ENCODE measurements at places on chromosomes 11 and 22.

DNA sequence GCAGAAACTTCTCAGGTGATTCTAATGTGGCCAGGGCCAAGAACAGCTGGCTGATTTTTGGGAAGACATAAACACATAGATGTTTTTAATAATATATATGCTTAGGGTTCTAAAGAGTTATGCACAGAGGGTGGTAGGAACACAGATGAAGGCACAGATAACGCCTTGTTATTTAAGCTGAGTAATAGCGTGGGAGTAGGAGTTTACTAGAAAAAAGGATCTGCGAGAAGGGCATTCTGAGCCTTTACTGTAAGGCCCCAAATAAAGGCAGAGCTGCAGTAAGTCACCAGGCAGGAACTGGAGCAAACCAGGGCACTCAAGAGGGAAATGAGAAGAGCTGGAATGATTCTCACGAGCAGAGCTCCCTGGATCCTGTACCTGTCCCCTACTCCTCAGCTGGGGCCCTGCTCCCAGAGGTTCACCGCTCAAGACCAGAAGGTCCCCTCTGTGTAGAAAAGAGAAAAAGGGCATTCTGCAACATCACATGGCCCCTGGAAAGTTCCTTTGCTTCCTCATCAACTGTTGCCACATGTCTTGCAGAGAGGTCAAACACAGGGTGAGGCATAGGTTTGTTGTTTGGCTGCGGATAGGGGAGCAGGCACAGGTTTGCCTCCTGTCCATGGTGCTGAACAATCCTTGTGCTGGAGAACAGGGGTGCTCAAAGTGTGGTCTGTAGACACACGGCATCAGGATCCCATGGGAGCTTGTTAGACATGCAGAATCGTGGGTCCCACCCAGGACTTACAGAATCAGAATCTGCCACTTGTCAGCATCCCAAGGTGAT lies 125.7 kb downstream of the TENM4 start:
- DNase-seq, result peak; percentile 66

GRCh38 chr11:117933930-117934329 lies 4.7 kb upstream of the TMPRSS13 start:
- DNase-seq, result no peak

GRCh38 chr11:102560555-102561011 lies 30.0 kb upstream of the MMP7 start:
- no peak for DNase-seq

DNA sequence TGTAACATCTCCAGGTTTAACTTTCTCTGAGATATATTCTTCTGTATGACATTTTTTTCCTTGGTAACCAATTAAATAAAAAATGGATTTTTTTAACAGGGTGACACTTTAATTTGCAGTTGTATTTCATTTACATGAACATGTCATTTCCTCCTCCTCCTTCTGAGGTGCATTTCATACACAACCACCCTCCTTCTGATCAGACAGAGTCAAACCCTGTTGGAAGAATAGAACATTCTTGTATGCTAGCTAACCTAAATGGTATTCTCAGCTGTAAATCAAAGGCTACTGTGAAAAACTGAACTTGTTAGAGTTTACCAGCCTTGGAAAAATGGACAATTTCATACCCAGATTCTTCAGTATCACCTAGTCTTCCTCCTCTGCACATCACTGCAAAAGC lies 52.7 kb upstream of the CHRM4 start:
- DNase-seq, result no peak

DNA sequence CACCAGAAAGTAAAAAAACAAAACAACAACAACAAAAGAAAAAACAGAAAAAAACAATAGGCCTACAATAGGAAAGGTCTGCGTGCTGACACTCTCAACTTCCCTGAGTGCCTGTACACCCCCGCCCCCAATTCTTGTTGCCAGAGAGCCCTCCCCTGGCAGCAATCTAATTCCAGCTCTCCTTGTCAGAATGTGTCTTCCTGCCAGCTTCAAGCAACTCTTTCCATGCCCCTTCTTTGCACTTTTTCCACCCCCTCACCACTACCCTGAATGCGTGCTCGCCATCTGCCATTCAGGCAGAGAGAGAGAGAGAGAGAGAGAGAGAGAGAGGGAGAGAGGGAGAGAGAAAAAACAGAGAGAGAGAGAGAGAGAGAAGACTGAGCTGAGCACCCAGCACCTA lies 245.0 kb downstream of the KIRREL3 start:
- DNase-seq, result no peak

- DNase-seq, result no peak
Measured at GRCh38 chr11:18972336-18972735, 33.1 kb upstream of the MRGPRX1 start.

DNA sequence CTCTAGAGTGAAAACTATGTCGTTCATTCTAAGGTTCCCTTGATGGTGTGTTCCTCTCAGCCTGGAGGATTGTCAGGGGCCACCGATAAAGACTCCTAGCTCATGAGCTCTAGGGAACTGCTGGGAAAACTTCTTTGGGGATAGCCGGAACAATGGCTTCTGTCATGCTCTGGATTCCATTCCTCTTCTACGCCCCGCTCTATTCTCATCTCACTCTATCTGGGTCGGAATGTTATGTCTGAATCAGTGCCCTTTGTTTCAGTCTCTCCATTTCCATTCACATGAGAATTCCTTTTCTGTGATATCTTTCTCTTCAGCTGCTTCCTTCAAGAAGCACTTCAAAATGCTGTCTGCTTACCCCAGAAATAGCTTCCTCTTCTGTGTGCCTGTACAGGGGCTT lies 16.9 kb upstream of the SLCO2B1 start:
- no peak for DNase-seq

DNA sequence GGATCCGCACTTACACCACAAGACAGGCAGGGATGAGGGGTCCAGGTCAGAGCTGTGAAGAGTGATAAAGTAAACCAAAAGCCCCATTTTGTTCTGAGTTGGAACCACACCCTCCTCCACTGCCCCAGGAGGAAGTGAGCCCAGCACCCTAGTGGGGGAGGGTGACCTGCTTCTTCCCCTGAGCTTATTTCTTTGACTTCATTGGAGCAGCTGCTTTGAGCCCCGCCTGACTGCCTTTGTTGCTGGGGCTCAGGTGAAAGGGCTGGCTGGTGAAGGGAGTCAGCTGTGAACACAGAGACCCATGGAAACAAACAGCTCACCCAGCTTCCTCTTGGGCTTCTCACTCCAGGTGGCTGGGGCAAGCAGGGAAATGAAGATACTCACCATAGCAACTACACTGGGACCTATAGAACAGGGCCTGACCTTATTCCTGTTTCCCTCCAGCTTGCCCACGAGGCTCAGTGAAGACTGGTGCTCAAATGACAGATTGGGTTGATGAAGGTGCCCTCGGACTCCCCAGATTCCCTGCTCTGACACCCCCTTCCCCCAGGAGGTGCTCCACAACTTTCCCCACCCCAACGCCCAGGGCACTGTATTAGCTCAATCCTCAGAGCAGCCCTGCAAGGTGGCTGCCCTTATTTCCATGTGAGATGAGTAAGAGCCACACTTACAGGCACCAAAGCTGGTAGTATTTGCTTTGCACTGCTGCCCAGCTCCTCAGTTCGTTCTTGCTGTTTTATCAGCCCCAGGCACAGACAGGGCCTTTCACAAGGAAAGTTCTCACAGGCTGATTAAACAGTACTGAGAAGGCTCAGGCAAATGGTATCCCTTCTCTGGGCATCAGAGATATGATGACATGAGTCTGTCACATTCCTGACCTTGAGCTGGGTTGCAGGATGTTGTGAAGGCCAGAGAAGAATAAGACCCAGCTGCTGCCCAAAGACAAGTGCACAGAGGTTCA lies 2.4 kb downstream of the UCP2 start:
- no peak for DNase-seq

DNA sequence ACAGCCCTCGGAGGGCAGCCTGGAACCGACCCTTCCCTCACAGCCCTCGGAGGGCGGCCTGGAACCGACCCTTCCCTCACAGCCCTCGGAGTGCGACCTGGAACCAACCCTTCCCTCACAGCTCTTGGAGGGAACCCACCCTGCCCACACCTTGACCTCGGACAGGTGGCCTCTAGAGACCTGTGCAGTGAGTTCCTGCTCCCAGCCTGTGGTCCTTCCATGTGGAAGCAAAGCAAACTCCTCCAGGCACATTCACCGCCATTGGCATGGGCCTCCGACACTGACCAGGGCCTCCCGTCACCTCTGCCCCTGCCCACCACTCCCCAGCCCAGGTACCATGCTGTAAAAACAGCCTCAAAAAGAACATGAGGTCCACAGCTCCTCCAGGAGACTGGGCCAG lies 272.1 kb downstream of the BRD1 start:
- no peak for DNase-seq

GRCh38 chr22:42794551-42795510 lies 62.2 kb downstream of the ARFGAP3 start:
- DNase-seq, result no peak

- DNase-seq, result no peak
Measured at GRCh38 chr11:46560300-46560991, 33.4 kb downstream of the AMBRA1 start.

GRCh38 chr11:7651700-7652099 lies 21.6 kb downstream of the CYB5R2 start:
- no peak for DNase-seq

DNA sequence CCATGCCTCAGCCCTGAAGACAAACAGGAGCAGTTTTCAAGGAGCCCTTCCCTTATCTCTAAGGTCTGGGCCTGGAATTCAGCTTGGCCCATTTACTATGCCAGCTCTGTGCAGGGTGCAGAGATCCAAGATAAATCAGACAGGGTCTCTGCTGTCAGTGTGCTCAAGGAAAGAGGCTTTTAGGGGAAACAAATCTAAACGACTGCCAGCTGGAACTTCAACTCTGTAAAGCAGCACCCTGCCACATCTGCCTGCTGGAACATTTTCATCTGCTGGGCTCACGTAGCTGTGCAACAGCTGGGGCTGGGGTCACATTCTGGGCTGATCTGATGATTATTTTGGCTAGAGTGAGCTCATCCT lies 19.8 kb upstream of the EHF start:
- DNase-seq, result no peak

Data from nephron progenitor cell (in vitro differentiated cells).